BE2C (cell line): ENCODE measurements at places on chromosomes 3 and 15.

- DNase-seq, result no peak
Measured at GRCh38 chr3:73072634-73073033, 11.2 kb downstream of the EBLN2 start.

GRCh38 chr3:48711727-48712126 lies 5.3 kb downstream of the IP6K2 start:
- no peak for DNase-seq

DNA sequence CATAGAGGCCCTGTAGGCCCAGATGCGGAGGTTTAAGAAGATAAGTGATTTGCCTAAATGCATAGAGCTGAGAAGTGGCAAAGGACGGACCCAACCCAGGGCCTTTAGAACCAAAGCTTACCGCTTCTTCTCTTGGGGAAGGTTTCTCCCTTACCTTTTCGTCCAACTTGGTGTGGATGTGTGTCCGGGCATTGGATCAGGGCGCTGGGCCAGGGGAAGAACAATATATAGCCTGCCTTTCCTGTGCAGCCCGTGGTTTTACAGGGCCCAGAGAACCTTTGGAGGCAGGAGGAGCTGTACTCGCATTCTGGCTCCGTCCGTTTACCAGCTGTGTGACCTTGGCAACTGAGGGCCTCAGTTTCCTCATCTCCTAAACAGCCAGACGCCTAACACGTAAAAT lies 686 bp upstream of the P3H2 start:
- no peak for DNase-seq

GRCh38 chr3:40717471-40717870 lies 192.7 kb downstream of the ZNF621 start:
- no peak for DNase-seq

- DNase-seq, result no peak
Measured at GRCh38 chr15:85743392-85744055, 51.2 kb downstream of the KLHL25 start.

GRCh38 chr3:49183873-49184272 lies 12.5 kb downstream of the KLHDC8B start:
- DNase-seq, result no peak

DNA sequence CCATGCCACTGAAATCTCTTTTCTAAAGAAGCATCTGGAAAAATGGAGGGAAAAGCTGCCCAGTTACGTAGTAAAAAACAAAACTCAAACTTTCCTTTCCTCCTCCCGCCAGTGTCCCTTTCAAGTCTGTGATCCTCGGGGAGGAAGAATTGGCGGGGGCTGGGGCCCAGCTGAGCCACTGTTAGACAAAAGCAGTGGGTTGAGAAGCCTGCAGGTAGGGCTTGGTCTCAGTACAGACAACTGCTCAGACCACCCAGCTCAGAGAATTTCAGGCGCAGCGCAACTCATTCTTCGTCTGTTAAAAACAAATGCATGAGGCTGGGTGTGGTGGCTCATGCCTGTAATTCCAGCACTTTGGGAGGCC lies 117.1 kb downstream of the MYLK start:
- DNase-seq, result no peak

DNA sequence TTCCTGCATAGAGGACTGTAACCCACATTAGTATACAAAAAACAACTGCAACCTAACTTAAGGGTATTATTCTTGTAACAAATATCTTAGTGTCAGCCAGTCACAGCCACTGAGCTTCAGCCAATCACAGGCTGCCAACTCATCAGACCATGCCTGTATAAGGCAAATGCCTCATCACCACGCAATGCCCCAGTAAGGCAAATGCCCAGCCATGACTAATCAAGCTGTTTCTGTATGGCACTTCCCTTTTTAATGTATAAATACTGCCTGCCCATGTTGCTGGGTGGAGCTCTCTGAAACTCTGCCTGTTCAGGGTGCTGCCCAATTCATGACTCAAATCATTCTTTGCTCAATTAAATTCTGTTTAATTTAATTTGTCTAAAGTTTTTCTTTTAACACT lies 18.4 kb upstream of the GABRA5 start:
- no peak for DNase-seq

GRCh38 chr3:6799264-6799915 lies 61.5 kb upstream of the GRM7 start:
- peak; percentile 37 for DNase-seq

DNA sequence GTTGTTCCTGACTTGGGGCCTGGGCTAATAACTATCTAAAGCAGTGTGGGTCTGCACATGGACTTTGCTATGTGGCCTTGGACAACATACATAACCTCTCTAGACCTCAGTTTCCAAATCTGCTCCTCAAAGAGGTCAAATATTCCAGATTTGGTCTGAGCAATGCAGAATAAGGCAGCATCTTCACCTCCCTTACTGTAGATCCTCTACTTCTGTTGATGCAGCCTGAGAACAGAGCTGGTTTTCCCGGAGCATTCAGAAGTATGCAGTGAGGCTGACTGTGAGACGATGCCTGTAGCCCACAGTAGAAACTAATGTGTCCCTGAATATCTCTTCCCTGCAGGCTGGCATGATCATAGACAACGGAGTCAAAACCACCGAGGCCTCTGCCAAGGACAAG lies 65.3 kb downstream of the MESD start:
- no peak for DNase-seq

- no peak for DNase-seq
Measured at GRCh38 chr3:38222032-38222634, 43.5 kb upstream of the SLC22A13 start.
